ENCODE measurements at places on chromosomes 3 and 15.

DNA sequence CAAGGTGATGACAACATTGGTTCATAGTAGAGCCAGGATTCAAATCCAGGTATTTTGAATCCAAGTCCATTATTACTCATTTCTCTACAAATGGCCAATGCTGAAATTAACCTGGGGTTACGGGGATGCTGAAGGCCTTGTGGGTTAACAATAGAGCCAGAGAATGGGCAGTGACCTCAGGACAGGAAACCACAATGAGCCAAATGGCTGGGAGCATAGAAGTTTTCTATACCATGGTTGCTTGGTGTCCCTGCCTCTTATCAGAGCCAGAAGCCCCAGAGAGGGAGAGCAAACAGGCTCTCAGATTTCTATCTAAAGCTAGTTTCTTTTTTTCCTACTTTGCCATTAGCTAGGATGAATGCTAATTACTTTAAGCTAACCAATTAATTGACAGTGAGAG is 82.3 kb downstream of the TNIK start:
- DNase-seq = no peak

- DNase-seq = no peak
Measured at GRCh38 chr15:79680720-79681119, 216.1 kb downstream of the MTHFS start.

DNA sequence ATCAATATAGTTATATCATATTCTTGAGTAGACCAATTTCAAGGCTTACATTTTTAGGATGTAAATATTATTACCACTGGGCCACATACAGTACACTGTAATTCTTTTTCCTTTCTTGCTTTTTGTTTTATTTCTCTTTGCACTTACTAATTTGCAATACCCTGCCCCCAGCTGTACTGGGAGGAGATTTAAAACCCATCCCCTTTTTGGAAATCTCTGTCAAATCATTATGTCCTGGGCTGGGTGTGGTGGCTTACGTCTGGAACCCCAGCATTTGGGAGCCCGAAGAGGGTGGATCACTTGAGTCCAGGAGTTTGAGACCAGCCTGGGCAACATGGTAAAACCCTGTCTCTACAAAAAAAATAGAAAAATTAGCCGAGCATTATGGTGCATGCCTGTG is 16.2 kb downstream of the ZBTB11 start:
- no peak for DNase-seq

DNA sequence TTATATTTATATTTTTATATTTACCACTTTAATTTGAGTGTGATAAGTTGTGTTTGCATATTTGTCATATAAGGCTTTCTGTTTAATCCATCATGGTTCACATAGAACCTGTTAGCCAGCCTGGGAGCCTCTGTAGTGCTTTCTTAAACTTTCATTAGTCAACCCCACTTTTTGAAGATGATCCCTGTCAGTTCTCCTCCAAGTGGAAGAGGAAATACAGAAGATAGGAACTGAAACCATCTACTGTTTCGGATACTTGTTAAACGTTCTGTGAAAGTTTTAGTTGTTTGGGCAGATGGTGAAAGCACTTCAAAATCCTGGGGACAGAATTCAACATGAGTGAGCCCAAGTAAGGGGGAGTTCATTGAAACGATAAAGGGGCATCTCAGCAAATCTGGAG is 4.6 kb upstream of the SAMMSON start:
- DNase-seq = no peak

- no peak for DNase-seq
Measured at GRCh38 chr3:35737934-35738706, 98.8 kb downstream of the ARPP21 start.

- DNase-seq = no peak
Measured at GRCh38 chr15:70923311-70924080, 30.9 kb downstream of the LRRC49 start.

- DNase-seq = no peak
Measured at GRCh38 chr3:50708620-50709019, 33.9 kb downstream of the DOCK3 start.

DNA sequence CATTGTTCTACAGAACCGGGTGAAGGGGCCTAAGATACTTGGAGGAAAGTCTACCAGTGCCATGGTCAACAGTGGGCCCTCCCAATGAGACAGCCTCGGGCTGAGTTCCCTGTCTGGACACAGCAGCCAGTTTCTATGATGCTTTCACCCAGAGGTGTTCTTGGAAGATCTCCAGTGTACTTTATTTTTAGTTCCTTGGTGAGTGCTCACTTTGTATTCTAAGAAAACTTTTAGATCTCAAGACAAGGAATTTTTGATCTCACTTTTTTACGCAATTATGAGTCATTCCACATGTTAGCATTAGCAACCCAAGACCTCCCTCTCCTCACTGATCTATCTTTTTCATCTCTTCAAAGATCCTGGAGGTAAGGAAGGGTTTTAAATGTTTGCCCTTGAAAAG is 287.7 kb downstream of the RORA start:
- DNase-seq = no peak

DNA sequence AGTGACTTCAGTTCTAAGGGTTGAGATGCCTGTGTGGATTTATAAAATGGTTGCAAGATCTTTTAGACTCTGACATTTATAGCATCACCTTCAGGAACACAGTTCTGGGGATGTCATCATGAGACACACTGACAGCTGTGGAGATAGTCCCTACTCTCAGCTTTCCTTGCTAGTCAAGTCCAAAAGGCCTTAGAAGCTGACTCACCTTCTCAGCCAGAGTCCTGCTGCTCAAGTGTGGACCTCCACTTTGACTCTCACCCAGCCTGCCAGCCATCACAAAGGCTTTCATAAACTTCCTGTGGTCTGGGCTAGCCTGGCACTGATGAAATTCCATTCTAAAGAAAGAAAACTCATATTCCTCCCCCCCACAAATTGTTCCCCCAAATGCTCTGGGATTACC is 44.8 kb downstream of the TMEM39A start:
- DNase-seq = no peak

DNA sequence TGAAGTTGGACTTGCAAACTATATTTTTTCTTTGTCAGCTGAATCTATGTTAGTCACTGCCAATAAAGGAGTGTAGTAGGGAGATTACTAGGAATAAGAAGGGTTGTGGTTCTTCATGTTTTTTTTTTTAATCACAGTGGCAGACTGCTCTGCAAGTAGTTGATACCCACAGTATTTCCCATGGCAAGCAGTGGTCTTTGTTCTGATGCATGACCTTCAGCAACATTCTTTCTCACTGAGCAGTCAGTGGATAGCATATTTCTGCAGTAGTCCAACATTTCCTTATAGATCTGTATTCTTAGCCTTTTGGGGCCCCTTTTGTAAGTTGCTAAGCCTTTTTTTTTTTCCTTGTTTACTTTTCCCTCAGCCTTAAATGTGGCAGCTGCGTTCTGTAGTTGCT is 151.1 kb downstream of the DOCK3 start:
- DNase-seq = no peak

DNA sequence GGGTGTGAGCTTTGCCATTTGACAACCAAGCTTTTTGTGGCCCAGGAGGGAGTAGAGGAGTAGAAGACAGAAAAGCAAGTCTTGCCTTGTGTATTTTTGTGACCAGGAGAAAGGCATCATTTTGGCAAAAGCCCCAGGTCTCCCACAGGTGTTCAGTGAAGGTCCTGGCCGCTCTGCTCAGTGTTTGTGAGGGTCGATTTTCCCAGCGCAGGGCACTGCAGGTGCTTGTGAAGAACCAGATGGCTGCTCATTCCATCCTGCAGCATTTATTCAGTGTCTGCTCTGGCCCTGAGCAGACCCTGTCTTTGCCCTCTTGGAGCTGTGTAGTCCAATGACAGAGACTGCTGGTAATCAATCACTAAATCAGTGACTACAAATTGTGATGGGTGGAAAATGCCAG is 19.5 kb downstream of the TRAK1 start:
- DNase-seq = no peak

DNA sequence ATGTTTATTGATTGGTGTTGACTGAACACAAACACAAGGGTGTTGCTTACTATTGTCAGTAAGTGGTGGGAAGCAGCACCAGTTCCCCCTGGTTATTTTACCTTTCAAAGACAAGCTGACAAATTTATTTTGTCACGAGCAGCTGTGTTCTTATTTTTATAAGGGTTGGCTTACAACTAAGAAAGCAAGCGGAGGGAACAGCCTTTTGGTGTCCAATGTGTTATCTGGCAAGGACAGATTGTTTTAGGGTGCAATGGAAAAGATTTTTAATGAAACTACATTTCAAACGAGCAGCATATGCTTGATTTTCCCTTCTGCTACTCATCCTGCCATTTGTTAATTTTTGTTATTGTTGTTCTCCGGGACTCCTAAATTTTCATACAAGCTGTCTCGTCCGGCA is 920.6 kb upstream of the CFAP20DC start:
- DNase-seq = no peak

DNA sequence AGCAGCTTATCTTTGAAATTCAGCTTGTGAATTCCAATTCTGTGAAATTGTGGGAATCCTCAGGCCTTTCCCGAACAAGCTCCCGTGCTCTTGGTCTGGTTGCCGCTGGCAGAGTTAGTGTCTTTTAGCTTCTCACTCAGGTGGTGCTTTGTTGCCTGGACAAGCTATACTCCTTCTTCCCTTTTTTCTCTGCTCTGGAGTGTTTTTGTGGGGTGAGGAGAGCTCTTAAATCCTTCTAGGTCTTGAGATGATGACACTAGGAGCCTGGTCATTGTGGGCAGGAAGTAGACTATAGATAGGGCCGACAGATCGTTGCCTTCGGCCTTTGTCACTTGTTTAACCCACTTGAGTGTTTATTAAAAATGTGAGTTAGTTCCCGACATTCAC is 93.8 kb downstream of the SLCO3A1 start:
- DNase-seq = no peak

GRCh38 chr3:43707266-43707665 is 16.5 kb downstream of the ABHD5 start:
- DNase-seq = no peak

- DNase-seq = no peak
Measured at GRCh38 chr3:191244242-191244867, 45.3 kb downstream of the OSTN start.

DNA sequence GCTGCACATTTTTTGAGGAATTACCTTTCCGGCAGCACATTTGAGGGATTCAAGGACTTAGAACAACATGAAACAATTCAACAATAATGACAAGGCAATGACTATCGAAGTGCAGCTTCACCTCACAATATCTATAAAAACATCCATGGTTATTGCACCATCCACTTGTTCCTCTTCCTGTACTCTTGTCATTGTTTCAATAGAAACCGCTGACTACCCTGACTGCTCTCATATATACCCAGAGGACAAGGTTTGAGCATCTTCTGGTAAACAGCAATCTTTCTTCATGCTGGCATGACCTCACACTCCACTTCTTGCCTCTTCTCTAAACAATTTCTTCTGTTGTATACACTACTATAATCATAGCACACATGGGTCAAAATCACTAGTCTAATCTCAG is 864.9 kb downstream of the FHIT start:
- DNase-seq = no peak

- no peak for DNase-seq
Measured at GRCh38 chr3:14435175-14436014, 33.0 kb downstream of the SLC6A6 start.

DNA sequence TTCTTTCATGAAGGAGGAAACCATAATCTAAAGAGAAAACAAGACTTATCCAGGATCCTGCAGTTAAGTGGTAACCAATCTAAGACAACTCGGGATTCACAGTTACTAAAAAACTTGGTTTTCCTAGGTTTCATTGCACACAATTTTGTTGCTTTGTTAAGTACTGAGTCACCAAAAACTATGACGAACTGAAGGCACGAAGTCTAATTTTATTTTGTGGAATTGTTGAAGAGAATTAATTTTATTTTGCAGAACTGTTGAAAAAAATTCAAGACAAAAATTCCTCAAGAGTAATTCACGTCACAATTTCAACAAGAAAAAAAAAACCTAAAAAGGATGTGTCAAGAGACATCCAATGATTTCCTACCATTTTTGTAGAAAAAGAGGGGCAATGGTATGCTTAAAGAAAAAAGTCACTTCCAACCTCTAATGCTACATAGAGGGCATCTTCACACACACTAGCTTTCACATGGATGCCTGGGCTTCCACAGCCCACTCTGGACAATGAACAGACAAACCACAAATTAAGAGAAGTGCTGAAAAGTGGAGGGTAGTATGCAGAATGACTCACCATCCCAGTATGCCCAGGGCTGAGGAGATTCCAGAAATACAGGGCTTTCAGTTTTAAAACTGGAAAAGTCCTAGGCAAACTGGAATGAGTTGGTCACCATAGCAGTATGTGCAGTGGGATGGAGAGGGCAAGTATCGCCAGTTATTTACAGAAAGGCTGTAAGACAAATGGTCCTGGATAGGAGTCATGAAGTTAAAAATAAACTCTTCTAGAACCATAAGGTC is 29.2 kb downstream of the PLOD2 start:
- DNase-seq = no peak

GRCh38 chr3:170078620-170079281 is 41.0 kb downstream of the GPR160 start:
- DNase-seq = no peak

DNA sequence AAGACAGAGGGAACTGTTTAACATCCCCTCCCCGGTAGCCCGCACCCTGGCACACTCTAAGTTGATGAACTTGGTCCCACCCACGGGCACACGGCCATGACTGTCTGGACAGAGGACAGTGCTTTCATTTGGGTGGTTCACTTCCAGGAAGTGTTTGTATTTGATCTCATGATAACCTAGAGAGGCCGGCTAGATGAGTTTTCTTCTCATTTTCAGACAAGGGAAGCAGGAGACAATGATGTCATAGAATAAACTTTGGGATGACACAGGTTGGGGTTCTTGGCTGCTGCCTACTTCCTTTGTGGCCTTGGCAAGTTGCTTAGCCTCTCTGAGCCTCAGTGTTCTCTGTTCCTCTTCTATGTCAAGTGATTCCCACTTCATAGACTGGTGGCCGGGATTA is 16.1 kb upstream of the LYSMD4 start:
- no peak for DNase-seq

- no peak for DNase-seq
Measured at GRCh38 chr15:88818920-88819319, 15.7 kb downstream of the ACAN start.

DNA sequence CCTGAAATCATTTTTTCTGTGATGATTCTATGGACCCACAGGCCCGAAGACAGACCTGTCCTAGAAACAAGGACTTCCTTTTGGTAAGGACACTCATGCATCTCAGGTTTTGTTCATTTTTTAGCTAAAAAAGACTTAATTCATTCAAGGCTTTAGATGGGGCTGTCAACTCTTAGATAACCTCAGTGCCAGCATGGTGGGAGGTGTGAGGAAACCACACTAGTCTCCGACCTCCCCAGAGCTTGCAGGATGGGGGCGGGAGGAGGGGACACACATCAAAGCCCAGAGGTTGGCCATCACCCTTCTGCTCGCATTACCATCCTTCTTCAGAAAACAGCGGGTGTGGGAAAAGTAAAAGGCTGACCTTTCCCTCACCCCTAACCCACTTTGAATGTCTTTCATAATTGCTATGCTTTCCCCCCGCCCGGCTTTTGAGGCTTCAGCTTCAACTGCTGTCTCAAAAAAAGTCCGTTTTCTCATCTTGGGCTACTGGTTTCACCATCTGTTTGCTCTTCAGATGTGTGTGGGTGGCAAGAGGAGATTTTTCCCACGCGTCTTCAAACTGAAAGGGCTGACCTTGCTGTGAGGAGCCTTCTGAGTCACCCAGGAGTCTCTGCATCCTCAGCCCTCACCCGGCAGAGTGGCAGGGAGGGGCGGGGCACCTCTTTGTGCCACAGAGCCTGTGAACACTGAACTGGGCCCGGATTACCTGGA is 27.6 kb upstream of the CXCR6 start:
- no peak for DNase-seq
